CD8-positive, alpha-beta memory T cell (primary cell): ENCODE measurements at places on chromosomes 7 and 10. TPM values are rescaled to one million over a fixed set of nuclear protein-coding genes. Genes with fewer than 3 reads are reported as not detected.

CBLL1 gene
- total RNA-seq, result 42.7 TPM

DNA sequence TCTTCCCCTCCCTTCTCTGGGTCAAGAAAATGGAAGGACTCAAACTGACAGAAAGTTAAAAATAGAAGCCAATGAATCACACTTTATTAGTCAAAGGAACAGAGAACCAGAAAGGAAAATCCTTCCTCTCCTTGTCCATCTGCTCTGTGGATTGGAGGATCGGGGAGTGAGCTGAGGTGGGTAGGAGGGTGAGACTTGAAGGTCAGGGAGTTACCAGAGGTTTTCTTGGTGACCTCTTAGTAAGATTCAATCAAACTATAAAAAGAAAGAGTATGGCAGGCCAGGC lies 12.2 kb downstream of the TLX1 start:
- no peak for DNase-seq

- DNase-seq, result no peak
Measured at GRCh38 chr10:29692121-29692539, 57.4 kb upstream of the SVIL start.

- DNase-seq, result peak; percentile 13
Measured at GRCh38 chr10:80382989-80383388, 25.4 kb upstream of the PRXL2A start.

CALHM1 gene
- not detected for total RNA-seq

ADCYAP1R1 gene
- total RNA-seq, result not detected

ALOX5 gene
- 0.93 TPM for total RNA-seq

- DNase-seq, result no peak
Measured at GRCh38 chr10:108755646-108756045, 1167.7 kb downstream of the XPNPEP1 start.

DNA sequence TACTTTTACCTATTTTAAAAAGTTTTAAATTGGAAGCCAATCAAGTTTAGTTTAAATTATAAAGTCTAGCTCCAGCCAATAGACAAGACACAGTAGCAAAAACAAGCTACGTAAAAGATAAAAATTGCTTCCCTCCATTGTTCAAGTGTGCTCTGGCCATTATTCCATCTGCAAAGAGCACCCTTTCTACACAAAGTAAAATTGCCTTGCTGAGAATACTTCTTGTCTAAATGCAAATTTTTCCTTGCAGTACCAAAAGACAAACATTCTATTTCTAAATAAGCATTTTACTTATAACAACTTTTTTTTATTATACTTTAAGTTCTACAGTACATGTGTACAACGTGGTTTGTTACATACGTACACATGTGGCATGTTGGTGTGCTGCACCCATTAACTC lies 75.9 kb upstream of the ZNF746 start:
- no peak for DNase-seq

GRCh38 chr10:21398563-21399231 lies 126.8 kb downstream of the SKIDA1 start:
- DNase-seq, result no peak

- no peak for DNase-seq
Measured at GRCh38 chr10:75977139-75977538, 545.7 kb downstream of the LRMDA start.

- no peak for DNase-seq
Measured at GRCh38 chr7:137531671-137532070, 188.1 kb upstream of the PTN start.

DNA sequence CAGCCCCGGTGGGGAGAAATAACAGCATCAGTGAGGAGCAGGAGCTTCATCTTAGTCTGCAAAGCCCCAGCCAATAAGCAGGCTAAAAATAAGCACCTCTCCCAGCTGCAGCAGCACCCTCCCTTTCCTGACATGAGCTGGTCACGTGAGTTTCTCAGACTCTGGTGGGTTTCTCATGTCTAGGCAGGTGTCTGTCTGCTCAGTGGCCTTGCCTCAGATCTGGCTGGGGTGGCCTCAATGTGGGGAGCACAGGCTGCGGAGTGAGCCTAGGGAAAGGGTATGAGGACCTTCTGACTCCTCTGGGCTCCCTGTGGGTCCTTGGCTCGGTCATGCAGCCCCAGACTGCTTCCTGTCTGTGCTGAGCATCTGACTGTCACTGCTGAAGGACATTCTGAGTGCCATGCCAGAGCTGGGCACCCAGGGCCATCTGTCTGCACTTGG lies 81.6 kb upstream of the LRRC4 start:
- peak; percentile 39 for DNase-seq

DNA sequence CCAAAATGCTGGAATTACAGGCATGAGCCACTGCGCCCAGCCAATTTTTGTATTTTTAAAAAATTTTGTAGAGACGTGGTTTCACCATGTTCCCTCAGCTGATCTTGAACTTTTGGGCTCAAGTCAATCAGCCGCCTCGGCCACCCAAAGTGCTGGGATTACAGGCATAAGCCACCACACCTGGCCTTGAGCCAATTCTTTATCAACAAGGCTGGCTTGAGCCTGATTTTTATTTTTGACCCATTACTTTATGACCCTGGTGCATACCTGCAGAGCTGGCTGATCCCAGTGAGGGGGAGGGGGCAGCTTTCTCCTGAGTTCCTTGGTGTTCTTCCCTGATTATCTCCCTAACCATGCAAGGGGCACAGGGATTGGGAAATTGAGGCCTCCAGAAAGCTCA lies 15.8 kb upstream of the CPA1 start:
- DNase-seq, result no peak

- DNase-seq, result no peak
Measured at GRCh38 chr7:49774459-49775064, 1.1 kb downstream of the VWC2 start.

GRCh38 chr7:23315366-23315765 lies 16.2 kb downstream of the MALSU1 start:
- DNase-seq, result no peak

PNLIPRP1 gene
- total RNA-seq, result not detected

DNA sequence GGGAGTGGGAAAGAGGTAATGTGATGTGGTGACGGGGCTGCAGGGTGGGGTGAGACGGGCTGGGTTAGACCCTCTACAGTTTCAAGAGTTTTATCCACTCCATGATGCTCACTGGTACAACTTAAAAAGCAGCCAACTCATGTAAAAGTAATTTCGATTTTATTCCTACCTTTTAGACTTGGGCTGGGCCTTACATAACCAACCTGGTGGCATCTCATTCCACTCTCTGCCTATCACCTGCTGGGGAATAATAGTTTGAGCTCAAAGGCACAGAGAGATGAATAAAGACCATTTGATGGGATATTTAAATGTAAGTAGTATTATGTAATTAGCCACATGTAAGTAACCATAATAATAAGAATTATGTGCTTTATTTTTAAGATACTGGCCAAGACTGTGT lies 366.0 kb upstream of the RNF32 start:
- no peak for DNase-seq

DNA sequence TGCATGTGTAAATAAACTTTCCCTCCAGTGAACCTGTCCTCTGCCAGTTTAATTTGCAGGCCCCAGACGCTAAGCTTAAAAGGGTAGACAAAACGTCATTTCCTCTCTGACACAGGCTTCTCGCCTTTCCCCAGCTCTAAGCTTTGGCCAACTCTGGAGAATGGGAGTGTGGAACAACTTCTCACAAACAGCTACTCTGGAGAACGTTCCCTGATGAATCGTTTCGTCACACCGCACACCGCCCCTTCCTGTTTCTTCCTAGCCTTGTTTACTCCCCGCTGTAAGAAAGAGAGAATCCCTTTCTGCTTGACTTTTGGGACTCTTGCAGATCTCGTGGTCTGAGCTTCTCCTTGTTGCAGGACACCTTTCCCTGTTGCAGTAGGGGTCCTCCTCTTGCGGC lies 564.2 kb downstream of the TCERG1L start:
- no peak for DNase-seq

DNA sequence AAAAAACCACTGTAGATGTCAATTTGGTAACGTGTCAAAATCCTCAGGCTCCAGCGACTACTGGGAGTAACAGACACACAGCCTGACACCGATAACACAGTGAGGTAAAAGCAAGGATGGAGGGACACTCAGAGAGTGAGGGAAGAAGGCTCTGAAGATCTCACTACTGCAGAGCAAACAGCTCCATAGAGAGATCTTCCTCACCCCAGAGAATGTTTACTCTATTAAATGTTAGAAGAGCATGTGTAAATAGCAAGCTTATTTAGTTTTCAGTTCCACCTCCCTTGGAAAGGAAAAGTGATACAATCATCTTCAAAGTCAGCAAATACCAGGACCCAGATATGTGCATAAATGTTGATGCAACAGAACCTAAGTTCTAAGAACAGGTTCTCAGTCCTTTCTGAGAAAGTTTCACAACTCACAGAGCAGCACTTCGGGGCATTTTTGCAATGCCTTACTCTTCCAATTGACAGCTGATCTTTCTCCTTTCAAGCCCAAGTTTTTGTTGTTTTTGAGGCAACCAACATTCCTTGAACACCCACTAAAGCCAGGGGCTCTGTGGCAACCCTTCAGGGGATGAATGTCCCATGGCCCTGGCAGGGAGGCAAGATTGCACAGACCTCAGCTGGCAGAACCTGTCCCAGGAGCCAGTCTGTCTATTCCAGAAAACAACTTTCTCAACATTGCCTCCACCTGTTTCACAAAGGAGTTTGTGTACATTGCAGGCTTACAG lies 177.4 kb downstream of the SFMBT2 start:
- DNase-seq, result no peak

- DNase-seq, result no peak
Measured at GRCh38 chr10:105192861-105193260, 551.8 kb downstream of the SORCS3 start.

GRCh38 chr7:17560966-17561365 lies 262.5 kb downstream of the AHR start:
- DNase-seq, result no peak
